ENCODE measurements at places on chromosomes 3 and 15.

- H3K4me3 ChIP-seq, result no peak overlapping the region
- no peaks in the 10 kb centered on the region for H3K36me3 ChIP-seq
- no peak overlapping the region for H3K27ac ChIP-seq
Measured at GRCh38 chr3:119653876-119654275, 6.5 kb downstream of the POPDC2 start.

DNA sequence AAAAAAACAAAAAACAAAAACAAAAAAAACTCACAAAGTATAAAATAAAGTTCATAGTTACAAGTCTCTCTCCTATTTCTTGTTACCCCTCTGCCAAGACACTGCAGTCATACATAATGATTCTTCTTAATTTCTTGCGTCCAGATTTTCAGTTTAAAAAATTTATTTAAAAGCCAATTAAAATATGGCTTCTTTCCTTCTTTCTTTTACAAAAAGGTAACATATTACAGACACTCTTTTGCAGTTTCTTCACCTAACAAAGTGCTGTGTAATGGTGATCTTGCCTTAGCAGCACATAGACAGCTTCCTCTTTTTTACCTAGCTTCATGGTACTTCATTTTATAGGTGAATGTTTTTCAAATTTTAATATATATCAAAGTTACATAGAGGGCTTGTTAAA is 136.1 kb upstream of the SGO1 start:
- DNase-seq, result no peak
- H3K27me3 ChIP-seq, result no peaks in the 10 kb centered on the region
- no peaks in the 10 kb centered on the region for H3K4me1 ChIP-seq
- H3K4me3 ChIP-seq, result no peak overlapping the region

- no peaks in the 10 kb centered on the region for H3K36me3 ChIP-seq
- no peak for DNase-seq
Measured at GRCh38 chr15:97691078-97691477, 269.4 kb upstream of the ARRDC4 start.

- H3K27me3 ChIP-seq, result no peaks in the 10 kb centered on the region
- H3K4me1 ChIP-seq, result peaks cover 16% of the 10 kb centered on the region
- no peak overlapping the region for H3K4me3 ChIP-seq
Measured at GRCh38 chr3:81554388-81554787, 207.1 kb downstream of the GBE1 start.

DNA sequence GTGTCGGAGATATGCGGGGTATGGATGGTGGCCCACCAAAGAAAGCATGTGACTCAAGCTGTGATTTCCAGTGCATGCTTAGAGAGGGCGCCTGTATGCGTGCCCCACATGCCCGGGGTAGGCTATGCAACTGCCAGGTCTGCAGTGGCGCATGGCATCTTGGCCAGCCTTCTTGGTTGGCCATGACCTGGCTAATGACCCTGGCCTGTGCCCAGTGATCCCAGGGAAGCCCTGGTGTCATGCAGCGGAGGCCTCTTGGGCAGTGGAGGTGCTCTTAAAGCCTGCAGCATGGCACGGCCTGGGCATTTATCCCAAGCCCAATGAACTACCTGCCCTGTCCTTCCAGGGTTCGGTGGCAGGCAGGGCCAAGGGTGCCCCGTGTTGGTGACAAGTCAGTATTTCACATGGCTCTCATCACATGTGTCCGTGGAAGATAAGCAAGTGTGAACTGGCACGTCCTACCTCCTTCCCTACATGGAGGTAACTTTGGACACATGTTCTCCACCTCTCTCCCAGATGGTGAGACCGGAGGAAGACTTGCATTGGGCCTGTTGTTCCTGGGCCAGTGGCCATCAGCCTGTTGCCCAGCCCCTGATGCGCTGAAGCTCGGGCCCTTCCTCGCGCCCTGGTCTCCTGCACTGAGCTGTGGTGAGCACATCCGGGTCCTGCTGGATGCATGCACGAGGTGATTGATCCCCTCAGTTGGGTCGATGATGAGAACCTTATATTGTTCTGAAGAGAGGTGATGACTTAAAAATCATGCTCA is 192.0 kb downstream of the UBE3A start:
- no peak overlapping the region for H3K4me3 ChIP-seq
- no peak overlapping the region for H3K27ac ChIP-seq
- DNase-seq, result peak; percentile 4
- H3K27me3 ChIP-seq, result no peaks in the 10 kb centered on the region

DNA sequence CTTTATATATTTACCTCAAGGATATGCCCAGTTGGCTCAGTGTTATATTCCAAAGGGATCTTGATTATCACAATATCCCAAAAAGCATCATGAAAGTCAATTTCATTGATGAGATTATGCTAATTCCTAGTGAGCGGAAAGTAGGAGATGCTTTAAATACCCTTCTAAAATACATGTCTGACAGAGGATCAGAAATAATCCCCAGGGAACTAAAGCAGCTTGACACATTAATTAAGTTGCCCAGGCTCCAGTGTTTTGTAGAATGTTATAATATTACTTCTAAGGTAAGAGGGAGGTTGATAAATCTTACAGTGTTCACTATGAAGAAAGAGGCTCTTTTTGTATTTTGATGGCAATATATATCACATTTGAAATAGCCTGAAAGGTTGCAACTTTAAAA is 767.5 kb upstream of the ROBO1 start:
- DNase-seq, result no peak
- H3K4me1 ChIP-seq, result peaks cover 5% of the 10 kb centered on the region
- no peak overlapping the region for H3K4me3 ChIP-seq
- H3K27me3 ChIP-seq, result no peaks in the 10 kb centered on the region

GRCh38 chr15:43429687-43430086 is 58.8 kb downstream of the TUBGCP4 start:
- H3K27ac ChIP-seq, result no peak overlapping the region
- no peak for DNase-seq
- no peaks in the 10 kb centered on the region for H3K4me1 ChIP-seq
- H3K36me3 ChIP-seq, result peaks cover 56% of the 10 kb centered on the region

- H3K27me3 ChIP-seq, result peaks cover 39% of the 10 kb centered on the region
- no peak for DNase-seq
- no peak overlapping the region for H3K27ac ChIP-seq
- peaks cover 34% of the 10 kb centered on the region for H3K4me1 ChIP-seq
- H3K4me3 ChIP-seq, result peak overlapping the region; percentile 79
- no peaks in the 10 kb centered on the region for H3K36me3 ChIP-seq
Measured at GRCh38 chr15:90101130-90101968, 919 bp downstream of the IDH2 start.

GRCh38 chr3:24519368-24520100 is 24.9 kb upstream of the THRB start:
- peak overlapping the region; percentile 35 for H3K4me3 ChIP-seq
- peaks cover 64% of the 10 kb centered on the region for H3K27me3 ChIP-seq
- no peak overlapping the region for H3K27ac ChIP-seq
- peak; percentile 32 for DNase-seq

DNA sequence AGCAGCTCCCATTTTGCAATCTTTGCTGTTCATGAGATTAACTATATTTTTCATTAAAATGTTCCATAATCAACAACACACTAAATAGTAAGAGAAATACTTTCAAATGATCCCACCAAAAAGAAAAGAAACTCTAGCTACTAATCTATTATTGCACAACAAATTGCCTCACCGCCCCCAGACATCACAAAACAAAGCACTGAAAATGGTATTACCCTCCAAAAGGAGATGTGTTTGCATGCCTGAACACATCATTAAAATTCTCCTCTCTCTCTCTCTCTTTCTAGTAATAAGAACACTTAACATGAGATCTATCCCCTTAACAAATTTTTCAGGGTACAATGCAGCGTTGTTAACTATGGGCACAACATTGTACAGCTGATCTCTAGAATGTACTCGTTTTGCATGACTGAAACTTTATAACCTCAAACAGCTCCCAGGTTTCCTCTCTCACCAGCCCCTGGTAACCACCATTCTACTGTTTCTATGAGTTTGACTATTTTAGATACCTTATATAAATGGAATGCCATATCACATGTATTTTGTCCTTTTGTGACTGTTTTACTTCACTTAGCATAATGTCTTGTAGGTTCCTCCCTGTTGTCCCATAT is 33.1 kb downstream of the WNT5A start:
- no peak overlapping the region for H3K27ac ChIP-seq
- H3K4me1 ChIP-seq, result no peaks in the 10 kb centered on the region
- H3K36me3 ChIP-seq, result no peaks in the 10 kb centered on the region
- no peak overlapping the region for H3K4me3 ChIP-seq
- no peaks in the 10 kb centered on the region for H3K27me3 ChIP-seq

DNA sequence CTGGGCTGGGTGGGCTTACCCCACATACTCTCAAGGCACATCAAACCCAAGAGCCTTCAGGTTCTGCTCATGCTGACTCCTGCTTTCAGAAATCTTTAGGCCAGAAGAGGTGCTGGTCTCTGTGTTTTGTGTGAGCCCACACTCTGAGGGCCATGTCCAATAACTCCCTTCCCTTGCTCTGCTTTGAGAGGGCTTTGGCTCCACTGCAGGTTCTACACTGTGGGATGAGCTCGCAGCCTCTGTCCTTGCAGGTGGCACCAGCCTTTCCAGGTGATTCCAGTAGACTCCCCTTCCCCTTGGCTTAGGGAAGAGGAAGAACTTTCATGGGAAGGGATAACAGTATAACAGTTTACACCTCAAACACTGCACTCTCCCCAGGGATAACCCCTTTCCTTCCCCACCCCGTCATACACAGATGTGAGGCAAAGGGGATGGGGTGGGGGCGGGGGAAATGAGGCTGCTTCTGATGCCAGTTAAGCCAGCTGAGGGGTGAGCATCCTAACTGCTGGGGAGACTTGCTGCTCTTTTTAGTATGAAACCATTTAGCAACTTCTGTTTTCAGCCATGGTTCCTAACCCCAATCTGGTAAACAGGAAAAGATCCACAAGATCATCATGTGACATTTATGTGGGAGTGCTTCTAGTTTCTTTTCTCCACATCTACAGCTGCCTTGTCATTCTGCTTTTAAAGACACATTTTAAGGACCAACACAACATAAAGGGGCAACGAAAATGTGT is 262.4 kb downstream of the SLC9A9 start:
- no peaks in the 10 kb centered on the region for H3K36me3 ChIP-seq
- no peaks in the 10 kb centered on the region for H3K27me3 ChIP-seq
- DNase-seq, result no peak
- peaks cover 6% of the 10 kb centered on the region for H3K4me1 ChIP-seq

DNA sequence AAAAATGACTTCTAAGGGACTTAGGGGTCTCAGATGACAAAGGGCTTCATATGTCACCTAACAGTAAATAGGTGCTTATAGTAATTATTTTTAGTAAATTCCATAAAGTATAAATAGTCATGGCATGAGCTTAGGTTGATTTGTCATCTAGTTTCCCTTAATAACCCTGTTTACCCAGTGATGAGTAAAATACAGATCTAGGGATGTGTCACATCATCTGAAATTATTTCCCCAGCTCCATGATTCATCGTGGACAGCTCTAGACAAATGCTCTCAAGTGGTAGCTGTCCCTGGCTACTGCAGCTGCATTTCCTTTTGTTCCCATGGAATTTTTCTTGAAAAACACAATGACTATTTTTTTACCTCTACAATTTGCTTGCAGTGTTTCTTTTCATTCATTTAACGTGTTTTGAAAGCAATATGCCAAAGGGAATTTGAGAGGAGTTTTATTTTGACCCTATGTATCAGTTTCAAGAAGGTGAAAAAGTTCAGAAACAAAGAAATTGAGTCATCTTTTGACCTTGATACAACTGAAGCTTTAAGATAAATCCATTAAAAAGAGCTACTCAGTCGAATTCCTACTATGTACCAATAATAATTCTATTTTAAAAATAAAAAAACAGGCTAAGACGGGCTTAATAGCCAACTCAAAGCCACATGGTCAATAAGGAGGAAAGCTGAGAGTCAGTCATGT is 241.6 kb downstream of the KCNMB2 start:
- H3K27ac ChIP-seq, result no peak overlapping the region
- peaks cover 13% of the 10 kb centered on the region for H3K4me1 ChIP-seq
- H3K27me3 ChIP-seq, result no peaks in the 10 kb centered on the region
- H3K4me3 ChIP-seq, result no peak overlapping the region

DNA sequence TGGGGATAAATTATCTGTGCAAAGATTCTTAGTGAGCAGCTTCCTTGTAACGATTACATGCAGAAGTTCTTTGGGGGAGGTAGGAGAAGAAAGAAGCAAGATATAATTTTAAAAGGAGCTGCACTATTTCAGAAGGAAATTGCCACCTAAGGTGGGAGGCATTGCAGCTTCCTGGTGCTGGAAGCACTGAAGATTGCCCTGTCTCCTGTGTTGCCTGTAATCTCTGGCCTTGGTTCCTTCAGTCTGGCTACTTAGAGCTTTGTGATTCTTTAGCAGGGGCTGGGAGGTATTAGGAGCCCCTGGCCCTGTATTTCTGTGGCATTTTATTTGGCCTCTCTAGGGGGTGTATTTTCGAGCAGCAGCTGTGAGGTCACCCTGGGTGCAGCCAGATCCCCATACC is 35.5 kb downstream of the CACNA2D3 start:
- H3K4me1 ChIP-seq, result peaks cover 16% of the 10 kb centered on the region
- no peak overlapping the region for H3K27ac ChIP-seq
- no peaks in the 10 kb centered on the region for H3K27me3 ChIP-seq
- H3K36me3 ChIP-seq, result no peaks in the 10 kb centered on the region
- no peak overlapping the region for H3K4me3 ChIP-seq
- no peak for DNase-seq

GRCh38 chr15:37134699-37135131 is 34.4 kb upstream of the MEIS2 start:
- no peak overlapping the region for H3K27ac ChIP-seq
- DNase-seq, result no peak
- H3K27me3 ChIP-seq, result no peaks in the 10 kb centered on the region
- peaks cover 19% of the 10 kb centered on the region for H3K4me1 ChIP-seq

GRCh38 chr3:125141596-125142419 is 70.7 kb downstream of the SLC12A8 start:
- H3K27me3 ChIP-seq, result peaks cover 8% of the 10 kb centered on the region
- H3K4me3 ChIP-seq, result peak overlapping the region; percentile 73
- H3K36me3 ChIP-seq, result no peaks in the 10 kb centered on the region
- peaks cover 46% of the 10 kb centered on the region for H3K4me1 ChIP-seq
- no peak overlapping the region for H3K27ac ChIP-seq

DNA sequence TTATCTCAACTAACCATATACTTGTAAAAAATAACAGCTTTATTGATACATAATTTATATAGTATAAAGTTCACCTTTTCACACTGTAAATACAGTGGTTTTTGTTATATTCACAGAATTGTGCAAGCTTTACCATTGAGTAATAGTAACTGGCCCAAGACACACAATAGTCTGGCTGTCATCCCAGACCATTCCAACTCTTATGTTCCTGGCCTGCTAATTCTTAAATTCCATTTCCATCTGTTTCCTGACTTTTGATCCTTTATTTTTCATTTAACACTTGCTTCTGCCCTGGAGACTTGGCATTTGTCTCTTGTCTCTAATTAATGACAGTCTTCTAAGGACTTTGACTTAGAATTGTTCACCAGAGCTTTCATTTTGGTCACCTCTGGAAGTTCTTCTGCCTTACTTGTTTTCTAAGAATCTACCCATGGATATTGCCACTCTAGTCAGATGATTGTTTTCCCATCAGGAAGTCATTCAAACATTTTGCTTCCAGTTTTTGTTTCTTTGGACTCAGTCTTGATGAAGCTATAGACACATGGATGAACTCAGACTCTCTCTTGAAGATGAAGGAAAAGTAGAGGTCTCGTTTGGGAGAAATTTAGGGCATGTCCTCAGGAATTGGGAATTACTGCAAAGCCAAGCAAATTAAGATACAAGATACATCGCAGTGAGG is 27.2 kb upstream of the PLSCR4 start:
- H3K27me3 ChIP-seq, result no peaks in the 10 kb centered on the region
- peaks cover 12% of the 10 kb centered on the region for H3K4me1 ChIP-seq
- no peak overlapping the region for H3K27ac ChIP-seq
- no peak overlapping the region for H3K4me3 ChIP-seq
- H3K36me3 ChIP-seq, result no peaks in the 10 kb centered on the region
- no peak for DNase-seq

- DNase-seq, result no peak
- H3K4me3 ChIP-seq, result no peak overlapping the region
- H3K36me3 ChIP-seq, result no peaks in the 10 kb centered on the region
Measured at GRCh38 chr3:124615896-124616543, 114.2 kb upstream of the UMPS start.

Data from WTC11 (cell line).